Activated T-helper 9 cell treated with anti-CD3 and anti-CD28 coated beads, Interleukin-2, amount 50 U/mL, for 16 hours (primary cell): ENCODE measurements at places on chromosomes 4 and X.
A peak's percentile ranks its signal among the peaks of the same experiment; 100 is the strongest.

DNA sequence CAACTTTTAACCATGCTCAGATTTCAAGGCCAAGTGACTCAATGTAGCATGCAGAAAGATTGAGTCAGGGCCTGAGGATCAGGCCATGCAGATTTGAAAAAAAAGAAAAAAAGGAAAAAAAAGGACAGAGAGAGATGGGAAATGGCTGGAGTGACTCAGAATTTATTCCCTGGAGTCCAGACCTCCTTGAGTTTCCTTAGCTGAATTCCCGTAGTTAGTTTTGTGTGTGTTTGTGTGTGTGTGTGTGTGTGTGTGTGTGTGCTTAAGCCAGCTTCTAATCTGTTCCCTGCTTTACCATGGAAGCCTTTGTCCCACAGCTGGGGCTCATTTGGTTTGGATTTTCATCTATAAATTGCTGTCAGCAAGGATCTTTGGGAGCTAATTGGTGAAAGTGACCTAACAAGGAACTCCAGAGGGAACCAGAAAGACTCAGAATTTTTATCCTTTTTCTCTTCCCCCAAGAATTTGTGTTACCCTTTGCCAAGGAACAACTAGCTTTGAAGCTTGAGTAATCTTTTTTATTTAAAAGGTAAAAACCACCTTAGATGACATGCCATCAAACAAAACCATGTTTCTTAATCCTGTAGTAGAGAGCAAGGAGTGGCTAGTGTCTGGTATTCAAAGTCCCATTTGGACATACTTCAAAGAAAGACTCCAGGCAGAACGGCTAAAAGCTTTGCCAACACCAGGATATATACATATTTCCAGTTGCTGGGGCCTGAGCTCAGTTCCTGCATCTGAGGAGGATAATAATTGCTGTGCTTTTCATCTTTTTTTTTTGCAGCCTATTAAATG, 109.0 kb upstream of the DDIT4L start:
- no peak for DNase-seq

DNA sequence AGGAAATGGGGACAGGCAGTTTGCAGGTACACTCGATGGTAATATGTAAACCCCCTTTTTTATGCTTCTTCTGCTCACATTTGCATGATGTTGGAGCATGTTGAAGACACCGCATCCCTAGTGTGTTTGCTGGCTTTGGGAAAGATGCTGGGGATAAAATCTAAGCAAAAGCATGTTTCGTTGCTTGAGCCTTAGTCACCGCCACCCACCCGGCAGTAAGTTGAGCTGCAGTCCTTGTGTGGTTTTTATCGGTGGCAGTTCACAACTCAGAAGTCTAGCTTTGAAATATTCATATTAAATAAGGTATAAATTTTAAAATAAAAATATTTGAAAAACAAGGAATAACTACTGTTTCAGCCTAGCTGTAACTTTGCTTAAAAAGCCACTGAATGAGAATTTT, 21.7 kb upstream of the MND1 start:
- DNase-seq, result no peak

DNA sequence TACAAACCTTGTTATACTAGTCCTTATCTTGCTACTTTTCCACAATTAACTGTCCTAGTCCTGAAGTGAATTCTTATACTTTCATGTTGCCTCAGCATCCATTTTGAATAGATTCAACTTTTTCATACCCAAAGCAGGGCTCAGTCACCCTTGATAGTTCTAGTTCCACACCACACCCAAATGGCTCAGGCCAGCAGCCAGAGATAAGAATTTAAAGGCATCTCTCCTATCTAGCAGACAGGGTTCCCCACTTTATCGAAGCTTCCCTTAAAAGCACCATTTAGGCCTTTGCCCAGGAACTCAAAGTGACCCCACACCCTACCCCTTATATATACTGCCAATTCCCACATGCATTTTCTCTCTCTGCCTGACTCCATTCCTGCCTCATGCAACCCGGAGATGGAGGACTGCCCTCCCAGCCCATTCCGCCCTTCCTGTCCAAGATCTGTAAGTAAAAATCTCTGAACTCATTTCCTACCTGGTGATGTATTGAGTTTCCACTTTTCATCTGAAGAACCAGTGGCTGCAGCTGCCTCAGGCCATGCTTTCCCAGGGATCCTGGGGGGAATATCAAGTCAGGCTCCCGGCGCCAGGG, 63.7 kb upstream of the TXK start:
- no peak for DNase-seq

DNA sequence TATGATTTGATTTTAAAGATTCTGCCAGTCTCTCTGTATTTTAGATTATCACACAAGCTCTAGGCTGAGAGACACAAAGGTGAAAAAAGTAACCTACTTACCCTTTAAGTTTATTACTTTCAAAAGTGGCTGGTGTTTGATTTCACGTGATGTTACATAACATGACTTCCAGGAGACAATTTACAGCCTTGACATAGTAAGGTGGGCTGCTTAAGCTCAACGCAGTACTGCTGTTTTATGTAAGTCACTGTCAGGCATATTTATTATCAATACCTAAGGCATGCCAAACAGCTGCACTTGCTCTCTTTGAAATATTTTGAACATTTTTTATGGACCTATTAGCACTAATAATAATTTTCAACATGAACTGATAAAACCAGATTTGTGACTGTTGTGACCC, 451.5 kb upstream of the FAM241A start:
- no peak for DNase-seq

GRCh38 chrX:13092455-13092941, 48.1 kb upstream of the FAM9C start:
- DNase-seq, result peak; percentile 60

DNA sequence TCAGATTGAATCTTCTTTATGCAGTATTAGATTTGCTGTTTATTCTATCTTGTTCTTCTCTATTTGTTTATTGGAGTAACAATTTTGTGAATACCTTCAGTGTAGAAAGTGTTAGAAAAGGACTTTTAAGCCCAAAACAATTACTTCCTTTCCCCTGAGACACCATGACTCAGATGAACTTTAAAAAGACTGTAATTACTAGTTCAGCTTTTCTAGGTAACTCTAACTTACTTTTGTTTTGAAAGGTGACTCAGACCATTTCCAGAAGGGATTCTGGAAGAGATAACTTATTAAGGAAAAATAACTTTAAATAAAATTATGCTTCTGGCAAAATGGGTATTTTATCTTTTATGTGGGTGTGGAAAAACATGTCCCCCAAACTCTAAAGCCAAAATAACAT, 561.5 kb upstream of the PCDH10 start:
- no peak for DNase-seq

DNA sequence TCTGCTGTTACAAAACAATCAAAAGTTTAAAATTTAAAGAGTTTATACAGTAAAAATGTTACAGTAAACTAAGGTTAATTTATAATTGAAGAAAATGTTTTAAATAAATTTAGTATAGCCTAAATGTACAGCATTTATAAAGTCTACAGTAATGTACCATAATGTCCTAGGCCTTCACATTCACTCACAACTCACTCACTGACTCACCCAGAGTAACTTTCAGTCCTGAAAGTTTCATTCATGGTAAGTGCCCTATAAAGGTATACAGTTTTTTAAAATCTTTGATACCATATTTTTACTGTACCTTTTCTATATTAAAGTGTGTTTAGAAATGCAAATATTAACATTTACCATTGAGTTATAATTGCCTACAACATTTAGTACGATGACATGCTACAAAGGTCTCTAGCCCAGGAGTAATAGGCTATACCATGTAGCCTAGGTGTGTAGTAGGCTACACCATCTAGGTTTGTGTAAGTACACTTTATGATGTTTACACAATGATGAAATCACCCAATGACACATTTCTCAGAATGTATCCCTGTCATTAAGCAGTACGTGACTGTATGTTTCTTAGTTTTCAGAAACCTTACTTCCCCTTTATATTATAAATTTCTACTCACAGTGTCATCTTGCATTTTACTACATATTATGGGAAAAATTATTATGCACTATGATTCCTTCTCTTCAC, 320.8 kb downstream of the ADAM29 start:
- DNase-seq, result no peak

- no peak for DNase-seq
These were observed 309.8 kb upstream of the HAND2 start for GRCh38 chr4:173839865-173840264.

- no peak for DNase-seq
These were observed 188.0 kb upstream of the C1QTNF7 start for GRCh38 chr4:15239866-15240265.

GRCh38 chr4:7753931-7754465, 185.7 kb downstream of the AFAP1 start:
- DNase-seq, result no peak

GRCh38 chrX:151771726-151772125, 37.2 kb downstream of the CNGA2 start:
- no peak for DNase-seq

- DNase-seq, result no peak
These were observed 367.5 kb downstream of the PRDM5 start for GRCh38 chr4:120555058-120555457.

- DNase-seq, result no peak
These were observed 756 bp downstream of the PABPC5 start for GRCh38 chrX:91435395-91435794.

DNA sequence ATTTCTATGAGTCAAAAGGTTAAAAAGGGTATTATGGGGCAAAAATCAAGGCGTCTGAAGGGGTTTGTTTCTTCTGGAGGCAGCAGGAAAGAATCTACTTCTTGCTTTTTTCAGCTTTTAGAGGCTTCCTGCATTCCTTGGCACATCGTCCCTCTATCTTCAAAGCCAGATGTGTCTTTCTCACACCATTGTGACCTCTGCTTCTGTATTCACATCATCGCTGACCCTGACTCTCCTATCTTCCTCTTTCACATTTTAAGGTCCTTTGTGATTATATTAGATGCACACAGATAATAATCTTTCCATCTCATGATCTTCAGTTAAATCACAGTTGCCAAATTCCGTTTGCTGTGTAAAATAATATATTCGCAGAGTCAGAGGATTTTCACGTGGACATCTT, 112.7 kb downstream of the PPP4R3C start:
- DNase-seq, result no peak

DNA sequence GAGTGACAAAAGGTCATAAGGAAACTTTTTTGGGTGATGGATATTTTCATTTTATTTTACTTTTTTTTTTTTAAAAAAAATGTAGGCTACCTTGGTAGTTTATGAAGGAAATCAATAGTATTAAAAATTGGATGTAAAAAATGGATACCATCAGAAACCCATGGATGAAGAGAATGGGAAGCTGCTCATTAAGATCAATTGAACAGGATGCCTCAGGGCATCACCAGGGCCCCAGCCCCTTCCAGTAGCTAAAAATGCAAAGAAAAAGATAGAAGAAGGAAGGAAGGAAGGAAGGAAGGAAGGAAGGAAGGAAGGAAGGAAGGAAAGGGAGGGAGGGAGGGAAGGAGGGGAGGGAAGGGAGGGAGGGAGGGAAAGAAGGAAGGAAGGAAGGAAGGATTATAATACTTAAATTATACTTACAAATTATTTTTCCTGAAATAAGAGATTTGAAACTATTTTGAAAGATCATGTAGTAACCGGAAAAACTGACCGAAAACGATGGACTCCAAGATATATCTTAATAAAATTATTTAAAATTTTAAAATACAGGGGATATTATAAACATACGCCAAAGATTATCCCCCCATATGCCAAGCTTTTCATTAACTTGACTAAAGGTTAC, 24.1 kb downstream of the OSTC start:
- DNase-seq, result no peak

DNA sequence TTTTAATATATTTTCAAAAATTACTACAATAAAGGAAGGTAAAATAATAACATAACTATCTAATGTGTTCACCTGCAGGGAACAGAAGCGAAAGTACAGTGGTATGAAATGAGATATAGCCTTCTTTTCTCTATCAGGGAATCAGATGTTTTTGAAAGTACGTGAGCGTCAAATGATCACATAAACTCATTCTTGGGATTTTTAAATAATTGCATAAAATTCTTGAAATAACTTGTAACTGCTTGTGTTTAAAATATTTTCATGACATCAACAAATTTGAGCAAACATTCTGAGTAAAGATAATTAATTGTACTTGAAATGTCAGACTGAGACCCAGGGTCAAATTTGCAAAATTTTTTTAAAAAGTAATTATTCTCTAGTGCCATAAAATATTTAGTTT, 193.5 kb upstream of the NEIL3 start:
- no peak for DNase-seq

- no peak for DNase-seq
These were observed 29.1 kb downstream of the ARHGEF9 start for GRCh38 chrX:63755892-63756291.

DNA sequence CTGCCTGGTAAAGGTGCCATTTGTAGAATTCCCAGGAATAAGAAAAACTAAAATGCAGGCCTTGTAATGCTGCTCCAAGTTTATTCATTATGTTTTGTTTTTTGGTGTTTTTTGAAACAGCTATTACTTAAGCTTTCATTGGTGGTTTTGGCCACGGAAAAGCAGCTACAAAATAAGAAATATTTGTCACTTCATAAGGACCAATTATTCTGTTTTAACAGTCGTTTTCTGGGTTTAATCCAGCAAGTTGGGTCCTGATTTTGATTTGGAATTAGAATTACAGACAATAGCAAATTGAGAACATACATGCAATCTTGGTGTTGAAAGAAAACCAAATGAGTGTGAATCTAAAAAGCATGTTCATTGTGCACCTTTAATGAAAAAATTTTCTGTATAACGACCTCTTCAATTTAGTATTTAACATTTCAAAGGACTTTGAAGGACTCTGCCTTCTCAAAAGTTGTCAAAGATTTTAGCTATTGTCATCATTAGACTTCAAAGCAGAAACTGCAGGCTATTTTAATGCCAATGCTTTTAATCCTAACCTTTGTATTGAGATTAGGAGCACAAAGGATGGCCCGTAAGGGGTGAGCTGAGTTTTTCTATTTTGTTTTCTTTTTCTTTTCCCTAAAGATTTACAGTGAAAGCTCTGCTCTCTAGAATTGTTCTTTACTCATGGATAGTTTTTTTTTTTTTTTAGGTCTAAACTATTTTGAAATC, 26.7 kb upstream of the STOX2 start:
- DNase-seq, result no peak

- no peak for DNase-seq
These were observed 6.4 kb upstream of the SLAIN2 start for GRCh38 chr4:48334900-48335384.

DNA sequence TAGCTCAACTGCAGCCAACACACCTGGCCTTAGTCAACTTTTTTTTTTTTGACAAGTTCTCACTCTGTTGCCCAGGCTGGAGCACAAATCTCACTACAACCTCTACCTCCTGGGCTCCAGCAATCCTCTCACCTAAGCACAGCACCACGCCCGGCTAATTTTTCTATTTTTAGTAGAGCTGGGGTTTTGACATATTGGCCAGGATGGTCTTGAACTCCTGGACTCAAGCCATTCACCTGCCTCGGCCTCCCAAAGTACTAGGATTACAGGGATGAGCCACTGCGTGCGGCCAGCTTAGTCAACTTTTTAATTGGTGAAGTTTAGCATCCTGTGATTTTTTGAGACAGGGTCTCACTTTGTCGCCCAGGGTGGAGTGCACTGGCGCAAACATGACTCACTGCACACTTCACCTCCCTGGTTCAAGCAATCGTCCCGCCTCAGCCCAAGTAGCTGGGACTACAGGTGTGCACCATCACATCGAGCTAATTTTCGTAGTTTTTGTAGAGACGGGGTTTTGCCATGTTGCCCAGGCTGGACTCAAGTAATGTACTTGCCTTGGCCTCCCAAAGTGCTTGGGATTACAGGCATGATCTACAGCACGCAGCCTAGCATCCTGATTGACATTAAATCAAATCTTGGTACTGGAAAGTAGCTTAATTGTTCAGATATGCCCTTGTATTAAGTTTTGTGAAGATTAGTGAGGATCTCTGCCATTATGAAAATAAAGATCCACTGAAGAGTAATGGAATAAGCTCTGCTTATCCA, 8.3 kb downstream of the HNRNPDL start:
- no peak for DNase-seq
